Stimulated activated CD4-positive, alpha-beta T cell treated with anti-CD3 and anti-CD28 coated beads, Interleukin-1b, Interleukin-23, amount 100 ng/mL, for 1 hour (primary cell): ENCODE measurements at places on chromosomes 1 and 21.

DNA sequence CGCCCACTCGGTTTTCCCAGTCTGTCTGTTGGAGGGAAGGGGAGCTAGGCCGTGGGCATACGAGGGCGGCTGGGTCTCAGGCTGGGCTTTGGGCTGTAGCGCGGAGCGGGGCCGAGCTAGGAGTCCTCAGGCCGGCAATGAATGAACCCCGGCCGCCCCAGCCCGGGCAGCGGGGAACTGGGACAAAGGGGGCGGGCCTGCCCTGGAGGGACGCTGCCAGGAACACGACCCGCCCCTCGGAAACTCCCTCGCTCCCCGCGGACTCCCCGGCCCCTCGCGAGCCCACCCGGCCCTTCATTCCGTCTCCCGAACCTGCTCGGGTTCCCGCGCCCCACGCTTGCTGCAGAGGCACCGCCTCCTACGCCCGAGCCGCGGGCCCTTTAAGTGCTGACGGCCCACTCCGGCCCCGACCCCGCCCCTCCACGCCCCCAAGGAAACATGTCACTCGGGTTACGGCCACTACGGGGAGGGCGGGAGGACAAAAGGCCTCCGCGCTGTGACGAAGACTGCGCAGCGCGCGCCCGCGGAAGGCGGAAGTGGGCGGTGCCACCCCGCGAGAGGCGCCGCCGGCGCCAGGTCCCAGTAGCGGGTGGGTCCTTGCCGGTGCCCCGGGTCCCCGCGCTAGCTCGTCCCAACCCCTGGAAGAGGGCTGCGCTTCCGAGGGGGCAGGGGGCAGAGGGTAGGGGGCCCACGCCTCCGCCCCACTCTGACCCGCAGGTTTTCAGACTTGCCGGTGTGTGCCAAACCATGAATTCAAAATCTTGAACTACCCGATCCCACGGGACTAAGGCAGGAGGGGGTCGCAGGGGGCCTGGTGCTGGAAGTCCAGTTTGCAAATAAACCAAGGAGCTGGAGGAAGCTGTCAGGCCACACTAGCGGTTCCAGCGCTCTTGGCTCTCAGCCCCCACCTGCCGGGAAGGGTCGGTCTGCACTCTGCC is at the start of gene GALE:
Gene GALE, minus strand, starts transcription at position 355 of the 938 bp plus-strand sequence. CDS start 1,747 bp downstream, outside the sequence.
- peak; percentile 93 for DNase-seq

- no peak for DNase-seq
Measured at GRCh38 chr21:26967062-26967913, at the start of gene ADAMTS5. Gene ADAMTS5 (minus strand): TSS chr21:26967088. CDS start chr21:26966391, 697 bp downstream.

GRCh38 chr1:171427852-171428471 is 57.4 kb upstream of the PRRC2C start:
- no peak for DNase-seq

- peak; percentile 16 for DNase-seq
Measured at GRCh38 chr1:247639381-247639981, 34.1 kb downstream of the OR2G3 start.

DNA sequence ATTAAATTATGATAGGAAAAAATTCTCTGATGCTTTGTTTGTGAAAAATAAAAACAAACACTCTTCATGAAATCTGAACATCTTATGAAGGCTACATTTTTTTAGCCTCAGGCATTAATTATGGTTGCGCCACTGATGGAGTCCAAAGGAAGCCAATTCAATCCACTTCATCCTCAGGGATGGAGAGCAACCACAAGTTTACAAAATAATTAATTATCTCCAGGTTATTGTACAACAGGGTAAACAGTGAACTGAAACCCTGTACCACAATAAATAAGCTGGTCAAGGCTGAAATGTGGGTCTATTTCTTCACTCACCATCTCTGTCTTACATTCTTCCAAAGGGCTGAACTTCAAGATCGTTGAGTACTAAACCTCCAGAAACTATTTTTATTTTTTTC is 49.2 kb downstream of the MRPL39 start:
- DNase-seq, result no peak

DNA sequence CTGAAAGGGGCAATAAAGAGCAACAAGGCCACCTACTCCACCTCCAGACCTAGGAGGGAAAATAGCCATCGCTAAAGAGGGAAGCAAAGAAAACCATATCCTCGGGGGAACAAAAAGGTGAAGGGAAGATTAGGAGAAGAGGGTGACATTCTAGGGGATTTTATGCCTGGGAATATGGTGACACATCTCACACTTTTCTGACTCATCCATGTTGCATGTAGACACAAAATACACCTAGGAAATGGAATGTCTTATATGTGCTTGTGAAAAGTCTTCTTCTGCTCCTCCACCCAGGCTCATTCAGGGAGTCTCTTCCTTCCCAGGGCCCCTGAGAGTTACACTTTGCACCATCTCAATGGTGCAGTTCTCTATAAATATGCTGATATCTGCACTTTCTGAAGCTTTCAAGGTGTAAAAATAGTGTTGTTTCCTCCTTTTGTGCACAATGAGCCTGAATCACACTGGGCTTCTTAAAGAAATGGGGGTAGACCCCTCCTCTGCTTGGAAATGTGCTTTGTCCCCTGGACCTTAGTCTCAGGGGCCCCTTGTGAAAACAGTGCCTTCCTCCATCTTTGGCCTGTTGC is 195.9 kb downstream of the CYYR1 start:
- DNase-seq, result no peak

DNA sequence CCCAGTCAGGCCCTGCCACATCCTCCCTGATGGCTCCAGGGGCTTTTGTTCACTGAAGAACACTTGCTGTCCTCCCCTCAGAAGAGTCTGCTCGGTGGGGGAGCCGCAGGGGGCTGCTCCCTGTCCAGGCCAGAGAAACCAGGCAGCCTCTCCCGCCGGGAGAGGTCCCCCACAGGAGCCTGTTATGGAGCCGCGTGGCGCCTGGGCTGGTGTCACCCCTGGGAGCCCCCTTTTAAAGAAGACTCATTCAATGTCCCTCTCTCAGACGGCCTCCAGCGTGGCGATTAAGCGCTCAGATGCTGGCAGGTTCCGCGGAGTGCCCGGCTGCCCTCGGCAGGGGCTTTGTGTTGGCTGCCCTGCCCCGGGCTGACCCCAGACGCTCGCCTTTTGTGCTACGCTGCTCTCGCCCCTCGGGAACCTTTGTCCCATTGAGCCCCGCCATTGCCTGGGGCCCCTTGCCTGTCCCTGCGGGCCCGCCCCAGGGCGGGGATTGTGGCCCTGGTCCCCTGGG is 43.1 kb downstream of the SKI start:
- DNase-seq, result no peak

- DNase-seq, result no peak
Measured at GRCh38 chr1:180743868-180744267, 112.0 kb downstream of the XPR1 start.

DNA sequence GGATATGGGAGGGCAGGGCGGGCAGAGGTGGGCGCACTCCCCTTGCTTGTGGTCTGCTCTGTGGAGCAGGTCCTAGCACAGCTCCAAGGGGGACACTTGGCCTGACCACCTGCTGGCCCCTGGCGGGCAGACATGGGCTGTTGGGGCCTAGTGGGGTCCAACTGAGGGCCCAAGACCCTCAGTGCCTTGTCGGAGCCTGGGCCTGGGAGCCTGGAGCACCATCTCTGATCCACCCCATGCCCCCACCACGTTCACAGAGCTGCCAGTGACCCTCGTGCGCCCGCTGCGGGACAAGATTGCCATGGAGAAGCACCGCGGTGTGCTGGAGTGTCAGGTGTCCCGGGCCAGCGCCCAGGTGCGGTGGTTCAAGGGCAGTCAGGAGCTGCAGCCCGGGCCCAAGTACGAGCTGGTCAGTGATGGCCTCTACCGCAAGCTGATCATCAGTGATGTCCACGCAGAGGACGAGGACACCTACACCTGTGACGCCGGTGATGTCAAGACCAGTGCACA is 70.6 kb downstream of the OBSCN start:
- no peak for DNase-seq

- no peak for DNase-seq
Measured at GRCh38 chr1:14567903-14568302, 30.6 kb upstream of the KAZN start.

DNA sequence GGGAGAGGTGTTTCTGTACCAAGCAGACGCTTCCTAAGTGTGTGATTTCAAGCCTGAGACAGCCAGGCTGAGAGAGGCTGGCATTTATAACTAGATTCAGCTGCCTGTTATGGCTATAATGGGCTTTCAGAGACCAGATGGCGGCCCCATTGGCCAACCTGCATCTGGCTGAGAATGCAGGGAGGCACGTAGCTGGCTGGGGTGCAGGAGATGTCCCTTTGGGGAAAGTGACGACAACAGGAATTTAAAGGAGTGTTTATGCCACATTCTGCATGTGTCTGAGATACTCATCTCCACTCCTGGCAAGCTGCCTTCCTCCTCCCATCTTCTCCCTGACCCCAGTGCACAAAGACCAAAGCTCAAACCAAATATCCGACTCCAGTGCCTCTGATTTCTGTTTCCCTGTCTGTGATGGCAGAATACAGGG is 21.3 kb upstream of the CCDC190 start:
- DNase-seq, result no peak

GRCh38 chr21:42350927-42351426 is at the start of gene TFF2:
Gene TFF2 (minus strand): TSS chr21:42350994. CDS start chr21:42350957, 37 bp downstream.
- no peak for DNase-seq

- no peak for DNase-seq
Measured at GRCh38 chr1:11735531-11735853, 444 bp upstream of the AGTRAP start.

DNA sequence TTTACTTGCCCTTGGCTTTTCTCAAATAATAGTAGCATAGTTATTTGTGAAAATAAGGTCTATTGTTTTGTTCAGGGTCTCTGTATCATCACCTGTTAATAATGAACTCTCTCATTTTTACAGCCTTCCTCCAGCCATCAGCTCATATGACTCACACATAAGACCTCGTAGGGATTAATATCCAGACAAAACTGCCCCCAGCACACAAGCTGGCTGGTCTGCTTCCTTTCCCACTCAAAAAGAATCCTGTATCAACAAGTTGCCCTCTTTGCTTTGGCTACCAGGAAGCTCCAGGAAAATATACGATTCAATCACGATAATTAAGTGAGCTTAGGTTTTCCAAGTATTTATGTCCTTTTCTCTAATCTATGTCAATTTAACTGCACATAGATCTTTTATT is 119.2 kb downstream of the DMRTB1 start:
- DNase-seq, result no peak

DNA sequence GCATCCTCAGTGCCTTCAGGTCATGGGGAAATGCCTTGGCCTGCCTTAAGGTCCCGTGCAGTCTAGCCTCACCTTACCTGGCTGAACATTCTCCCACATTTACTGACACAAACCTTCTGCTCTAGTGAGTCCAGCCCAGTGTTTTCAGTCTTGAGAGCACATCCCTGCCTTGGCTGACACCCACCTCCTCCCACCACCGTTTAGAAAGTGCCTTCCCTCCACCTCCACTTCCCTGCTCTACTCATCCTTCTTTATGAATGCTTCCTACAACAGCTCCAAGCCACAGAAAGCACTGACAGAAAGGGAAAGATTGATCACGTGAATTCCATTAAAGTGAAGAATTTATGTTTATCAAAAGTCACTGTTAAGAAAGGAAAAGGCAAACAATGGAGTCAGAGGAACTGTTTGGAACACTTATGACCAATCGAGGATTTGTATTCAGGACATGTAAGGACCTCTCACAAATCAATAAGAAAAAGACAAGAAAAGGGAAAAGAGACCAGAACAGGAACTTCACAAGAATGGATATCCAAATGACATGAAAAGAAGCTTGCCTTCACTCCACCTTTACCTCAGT is 59.8 kb downstream of the DDR2 start:
- no peak for DNase-seq

GRCh38 chr1:176847052-176847451 is 317.5 kb downstream of the ASTN1 start:
- no peak for DNase-seq

GRCh38 chr1:110319332-110320167 is 19.6 kb upstream of the RBM15 start:
- no peak for DNase-seq

GRCh38 chr1:248111157-248111556 is 16.2 kb downstream of the OR2L13 start:
- no peak for DNase-seq

GRCh38 chr1:210400043-210400840 is 71.5 kb downstream of the HHAT start:
- no peak for DNase-seq

GRCh38 chr1:91716339-91716738 is 169.6 kb downstream of the TGFBR3 start:
- DNase-seq, result no peak

GRCh38 chr1:215710036-215710898 is 143.2 kb downstream of the KCTD3 start:
- DNase-seq, result no peak

DNA sequence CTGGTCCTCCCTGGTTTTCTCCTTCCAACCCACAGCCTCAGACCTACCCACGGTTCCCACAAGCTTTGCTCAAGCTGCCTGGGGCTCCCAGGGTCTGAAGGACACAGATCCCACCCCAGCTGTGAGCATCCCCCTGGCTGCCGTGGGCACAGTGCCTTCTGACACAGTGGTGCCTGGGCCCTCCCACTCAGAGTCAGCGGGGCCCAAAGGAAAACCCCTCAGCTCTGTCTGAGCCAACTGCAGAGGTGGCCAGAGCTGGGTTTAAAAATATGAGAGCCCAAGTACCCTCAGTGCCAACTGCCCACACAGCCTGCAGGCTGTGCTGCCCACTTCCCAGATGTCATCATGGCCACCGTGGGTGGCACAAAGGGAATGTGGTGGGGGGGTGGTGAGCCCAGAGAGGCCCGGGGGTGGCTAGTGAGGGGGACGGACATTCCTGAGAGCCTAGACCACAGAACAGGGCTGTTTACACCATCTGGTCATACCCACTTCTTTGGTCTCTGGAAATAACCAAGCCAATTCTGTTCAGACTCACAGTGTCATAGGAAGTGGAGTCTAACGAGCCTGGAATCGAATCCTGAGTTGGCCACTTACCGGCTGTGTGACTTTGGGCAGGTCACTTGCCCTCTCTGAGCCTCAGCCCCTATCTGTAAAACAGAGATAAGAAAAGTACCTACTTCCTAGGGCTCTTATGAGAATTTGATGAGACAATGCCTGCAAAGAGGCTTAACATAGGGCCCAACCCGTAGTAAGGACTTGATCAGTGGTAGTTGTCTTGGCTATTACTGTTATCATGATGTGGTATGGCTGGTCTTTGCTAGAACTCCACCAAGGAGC is 85.5 kb downstream of the CAMK2N1 start:
- DNase-seq, result no peak

DNA sequence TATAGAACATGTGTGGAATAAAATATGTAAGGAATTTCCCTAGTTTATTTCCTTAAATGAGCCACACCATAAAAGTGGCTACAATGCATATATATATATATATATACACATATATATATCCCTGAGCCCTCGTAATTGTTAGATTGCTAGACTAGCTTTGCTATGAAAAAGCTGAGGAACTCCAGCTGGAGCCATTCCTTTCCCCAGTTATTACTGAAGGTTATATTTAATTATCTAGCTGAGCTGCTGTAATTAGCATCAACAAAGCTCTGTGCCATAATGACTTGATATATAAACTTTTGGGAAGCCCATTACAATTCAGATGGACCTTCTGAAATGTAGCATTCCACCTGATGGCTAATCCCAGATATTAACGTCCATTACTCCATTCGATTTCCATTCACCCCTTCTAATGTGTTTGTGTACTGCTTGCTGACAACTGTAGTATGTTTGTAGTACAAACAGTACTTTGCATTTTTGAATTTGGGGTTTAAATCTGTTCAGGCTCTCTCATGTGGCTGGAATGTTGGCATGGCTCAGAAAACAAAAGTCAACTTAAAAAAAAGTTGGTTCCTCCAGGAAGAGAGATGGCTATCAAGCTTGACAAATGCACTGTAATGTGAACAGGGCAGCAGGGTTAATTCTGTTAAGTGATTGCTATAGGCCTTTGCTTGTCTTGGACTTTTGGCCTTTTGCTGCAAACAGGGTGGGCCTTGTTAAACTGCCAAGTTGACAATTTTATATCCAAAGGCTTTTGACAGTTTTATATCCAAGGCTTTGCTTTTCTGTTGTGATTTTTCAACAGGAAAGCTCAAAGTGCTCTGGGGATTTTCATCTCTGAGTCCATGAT is 170.0 kb downstream of the LTN1 start:
- no peak for DNase-seq
